ENCODE measurements at places on chromosomes 12 and 14.

- no peak for DNase-seq
These were observed 37.9 kb upstream of the MDM1 start for GRCh38 chr12:68370006-68370590.

DNA sequence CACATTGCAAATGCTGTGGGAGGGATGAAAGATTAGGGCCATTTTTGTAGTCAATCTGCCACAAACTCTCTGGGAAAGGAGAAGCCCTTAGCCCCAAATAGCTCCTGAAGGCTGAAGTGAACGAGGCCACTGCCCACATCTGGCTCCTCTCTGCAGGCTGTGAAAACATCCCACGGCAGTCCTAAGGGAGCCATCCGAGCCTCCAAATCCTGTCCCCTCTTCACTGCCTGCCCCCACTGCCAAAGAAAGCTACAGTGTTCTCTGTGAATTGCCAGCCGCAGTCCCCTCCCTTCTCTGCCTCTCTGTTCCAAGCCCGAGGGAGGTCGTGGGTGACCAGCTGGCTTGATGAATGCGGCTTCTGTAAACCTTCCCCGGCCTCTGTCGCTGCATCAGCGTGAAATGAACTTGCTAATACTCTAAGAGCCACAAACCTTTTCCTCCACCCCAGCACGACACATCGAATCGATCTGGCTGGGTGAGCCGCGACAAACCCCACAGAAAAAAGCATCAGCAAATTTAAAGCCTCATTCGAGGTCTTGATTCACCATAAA, 180.7 kb upstream of the NRXN3 start:
- DNase-seq, result no peak

DNA sequence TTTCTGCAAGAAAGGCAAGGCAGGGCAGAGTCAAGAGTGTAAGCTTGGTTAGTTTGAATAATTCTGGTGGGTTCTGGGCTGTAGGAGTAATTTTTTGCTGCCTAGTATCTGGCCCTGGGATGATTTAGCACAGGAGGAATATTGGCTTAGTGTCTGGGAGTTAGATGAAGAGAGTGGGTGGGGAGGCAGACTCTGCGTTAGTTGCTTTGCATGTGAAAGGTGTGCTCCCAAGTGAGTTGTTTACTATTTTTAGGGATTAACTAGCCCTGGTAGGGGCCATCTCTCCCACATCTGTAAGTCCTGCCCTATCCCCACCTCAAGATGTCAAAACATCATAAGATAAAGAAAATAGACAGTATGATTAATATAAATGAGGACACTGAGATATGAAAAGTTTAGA, 249.7 kb downstream of the LRIG3 start:
- DNase-seq, result no peak

DNA sequence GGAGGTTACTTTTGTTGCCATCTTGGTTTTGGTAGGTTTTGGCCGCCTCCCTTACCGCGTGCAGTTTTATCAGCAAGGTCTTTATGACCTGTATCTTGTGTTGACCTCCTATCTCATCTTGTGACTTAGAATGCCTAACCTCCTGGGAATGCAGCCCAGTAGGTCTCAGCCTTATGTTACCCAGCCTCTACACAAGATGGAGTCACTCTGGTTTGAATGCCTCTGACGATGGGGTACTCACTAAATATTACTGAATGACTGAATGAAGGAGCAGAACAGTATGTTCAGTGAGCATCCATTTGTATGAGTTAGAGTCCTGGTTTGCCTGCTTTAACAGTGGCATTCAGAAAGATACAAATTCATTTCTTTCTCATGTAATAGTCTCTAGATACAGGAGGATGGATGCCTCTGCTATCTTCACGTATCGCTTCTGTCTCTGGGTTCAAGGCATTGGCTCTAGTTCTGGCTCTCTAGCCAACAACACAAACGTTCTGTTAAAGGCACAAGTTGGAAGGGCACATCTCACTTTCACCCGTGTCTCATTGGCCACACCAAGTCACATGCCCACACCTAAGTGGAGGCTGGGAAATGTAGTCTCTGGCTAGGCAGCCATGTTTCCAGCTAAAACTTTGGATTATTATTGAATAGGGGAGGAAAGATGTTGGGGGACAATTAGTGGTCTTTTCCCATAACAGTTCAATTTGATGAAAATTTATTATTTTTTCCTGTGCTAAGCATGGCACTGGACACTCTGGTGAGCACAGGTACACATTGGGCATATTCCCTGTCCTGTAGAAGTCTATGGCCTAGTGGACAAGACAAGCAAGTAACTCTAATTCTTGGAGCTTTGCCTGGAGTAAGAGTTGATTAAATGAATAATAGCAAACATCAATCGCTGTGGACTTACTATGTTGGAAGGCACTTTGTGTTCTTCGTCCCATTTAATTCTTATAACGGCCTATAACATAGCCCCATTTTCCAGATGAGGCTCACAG, 75.2 kb upstream of the RPH3A start:
- DNase-seq, result peak; percentile 18

DNA sequence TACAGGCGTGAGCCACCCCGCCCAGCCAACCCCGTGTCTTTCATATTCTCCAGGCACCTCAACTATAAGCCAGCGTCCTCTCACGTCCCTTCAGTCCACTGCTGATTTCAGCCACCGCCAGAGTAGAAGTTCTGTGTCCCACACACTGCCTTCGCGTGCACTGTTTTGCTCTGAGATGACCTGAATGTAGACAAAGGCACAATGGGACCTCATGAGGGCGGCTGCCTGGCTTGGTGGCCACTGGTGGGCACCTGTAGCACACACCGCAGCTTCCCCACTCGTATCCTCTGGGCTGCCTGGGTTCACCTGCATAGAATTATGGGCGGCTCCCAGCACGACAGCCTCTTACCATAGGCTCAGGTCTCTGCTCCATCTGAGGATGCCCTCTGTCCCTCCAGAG, 57.2 kb downstream of the GPR68 start:
- DNase-seq, result no peak

DNA sequence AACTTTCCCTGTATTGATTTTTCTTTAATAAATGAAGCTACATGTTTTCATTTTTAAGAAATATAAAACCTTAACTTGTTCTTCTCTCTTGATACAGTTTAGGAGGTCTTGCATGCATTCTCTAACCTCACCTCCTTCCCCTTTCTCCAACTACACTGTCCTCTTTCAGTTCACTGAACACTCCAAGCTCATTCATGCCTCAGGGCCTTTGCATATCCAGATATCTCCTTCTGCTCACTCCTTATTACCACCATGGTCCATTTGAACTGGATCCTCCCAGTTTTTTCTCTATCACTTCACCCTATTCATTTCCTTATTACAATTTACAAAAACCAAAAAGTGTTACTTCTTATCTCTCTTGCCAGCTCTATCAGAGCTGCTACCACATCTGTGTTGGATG, 242.9 kb upstream of the PLEKHG7 start:
- no peak for DNase-seq

- DNase-seq, result no peak
These were observed 51.1 kb downstream of the TMEM260 start for GRCh38 chr14:56630707-56631106.

DNA sequence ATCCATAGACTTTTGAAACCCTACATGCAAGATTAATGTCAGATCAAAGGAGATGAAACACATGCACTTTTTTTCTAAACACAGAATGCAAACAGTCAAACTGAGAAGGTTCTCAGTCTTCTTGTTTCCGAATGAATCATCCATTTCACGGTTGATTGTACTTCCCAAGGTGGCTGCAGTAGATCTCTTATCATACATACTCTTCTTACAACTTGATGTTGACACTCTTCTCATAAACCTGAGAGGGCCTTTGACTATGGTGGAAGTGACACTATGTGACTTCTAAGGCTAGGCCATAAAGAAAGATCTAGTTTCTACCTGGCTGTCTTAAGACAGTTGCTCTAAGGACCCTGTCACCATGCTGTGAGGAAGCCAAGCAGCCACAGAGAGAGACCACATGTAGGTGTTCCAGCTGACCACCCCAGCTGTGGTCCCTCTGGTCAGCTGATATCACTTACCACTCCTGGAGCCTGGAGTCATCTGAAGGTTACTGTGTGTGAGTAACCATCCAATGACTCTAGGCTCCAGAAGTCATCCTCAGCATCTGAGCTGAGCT, 67.2 kb upstream of the HMGA2 start:
- no peak for DNase-seq

All from NCI-H1930 (cell line).